ENCODE measurements at places on chromosomes 5 and 9.

- no peak for DNase-seq
Observed at GRCh38 chr5:148556835-148557234, 97.5 kb downstream of the HTR4 start.

DNA sequence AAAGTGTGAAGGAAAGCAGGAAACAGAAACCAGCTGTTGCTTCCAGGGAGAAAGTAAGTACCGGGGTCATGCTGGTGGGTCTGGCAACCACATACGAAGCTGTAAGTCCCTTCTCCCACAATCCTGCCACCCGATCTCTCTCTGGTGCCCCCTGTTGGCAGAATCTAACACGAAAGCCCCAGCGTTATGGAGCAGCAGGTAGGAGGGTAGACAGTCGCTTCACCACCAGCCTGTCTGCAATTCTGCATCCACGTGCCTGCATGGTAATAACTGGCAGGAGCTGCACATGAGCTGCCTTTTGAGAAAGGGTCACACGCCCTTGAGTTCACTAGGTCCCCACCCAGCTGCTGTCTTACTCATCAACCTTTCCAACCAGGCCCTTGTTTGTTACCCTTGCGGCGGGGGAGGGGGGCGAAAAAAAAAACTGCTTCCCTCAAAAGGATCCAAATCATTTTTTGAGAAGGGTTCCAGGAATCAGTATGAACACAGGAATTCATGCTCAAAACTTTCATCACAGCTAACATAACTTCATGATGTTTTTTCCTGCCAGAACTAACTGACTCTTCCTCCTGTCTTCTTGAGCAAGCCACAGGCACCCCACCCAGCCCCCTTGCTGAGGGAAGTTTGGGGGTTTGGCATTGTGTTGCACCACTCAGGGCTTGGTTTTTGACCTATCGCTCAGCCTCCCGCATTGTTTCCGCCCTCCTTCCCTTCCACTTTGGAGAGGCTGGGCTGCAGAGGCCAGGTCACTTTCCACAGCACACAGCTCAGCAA lies 19.6 kb upstream of the TMEM252 start:
- DNase-seq: peak; percentile 90

DNA sequence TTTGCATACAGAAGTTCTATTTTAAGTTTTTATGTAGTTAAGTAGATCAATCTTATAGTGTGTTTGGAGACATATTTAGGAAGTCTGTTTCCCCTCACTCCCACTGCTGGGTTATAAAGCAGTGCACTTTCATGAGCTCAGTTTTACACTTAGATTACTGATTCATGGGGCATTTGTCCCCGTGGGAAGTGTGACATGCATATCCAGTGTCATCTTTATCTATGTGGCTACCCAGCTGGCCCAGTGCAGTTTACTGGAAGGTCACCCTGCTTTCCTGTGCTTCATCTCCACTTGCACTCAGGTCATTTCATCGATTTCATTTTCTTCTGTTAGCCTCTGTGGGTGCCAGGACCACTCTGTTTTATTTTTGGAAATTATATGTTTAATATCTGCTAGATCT lies 49.1 kb downstream of the ADCY2 start:
- DNase-seq: no peak

- peak; percentile 53 for DNase-seq
Observed at GRCh38 chr5:112124788-112125187, 294.3 kb downstream of the EPB41L4A start.

DNA sequence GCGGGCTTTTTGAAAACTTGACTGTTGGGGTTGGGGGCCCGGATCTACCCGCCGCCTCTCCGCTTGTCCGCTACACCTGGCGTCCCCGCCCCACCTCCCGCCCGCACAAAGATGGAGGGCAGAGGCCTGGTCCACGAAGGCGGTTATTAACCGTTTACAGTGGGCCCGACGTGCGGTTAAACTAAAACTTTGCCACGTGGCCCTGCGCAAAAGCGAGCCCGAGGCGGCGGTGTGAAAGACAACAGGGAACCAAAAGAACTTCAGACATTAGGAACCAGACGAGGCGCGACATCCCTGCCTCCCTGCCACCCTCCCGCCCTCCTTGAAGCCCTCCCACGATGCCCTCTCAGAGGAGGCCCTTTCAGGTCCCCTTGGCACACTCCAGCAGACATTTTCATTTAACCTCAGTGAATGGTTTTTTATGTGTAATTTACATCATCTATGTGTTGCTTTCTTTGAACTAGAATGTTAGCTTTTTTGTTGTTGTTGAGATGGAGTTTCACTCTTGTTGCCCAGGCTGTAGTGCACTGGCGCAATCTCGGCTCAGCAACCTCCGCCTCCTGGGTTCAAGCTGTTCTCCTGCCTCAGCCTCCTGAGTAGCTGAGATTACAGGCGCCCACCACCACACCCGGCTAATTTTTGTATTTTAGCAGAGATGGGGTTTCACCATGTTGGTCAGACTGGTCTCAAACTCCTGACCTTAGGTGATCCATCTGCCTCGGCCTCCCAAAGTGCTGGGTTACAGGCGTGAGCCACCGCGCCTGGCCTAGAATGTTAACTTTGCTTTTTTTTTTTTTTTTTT lies 999 bp upstream of the HNRNPA0 start:
- peak; percentile 43 for DNase-seq

GRCh38 chr5:41338136-41338675 lies 124.9 kb upstream of the C6 start:
- no peak for DNase-seq

DNA sequence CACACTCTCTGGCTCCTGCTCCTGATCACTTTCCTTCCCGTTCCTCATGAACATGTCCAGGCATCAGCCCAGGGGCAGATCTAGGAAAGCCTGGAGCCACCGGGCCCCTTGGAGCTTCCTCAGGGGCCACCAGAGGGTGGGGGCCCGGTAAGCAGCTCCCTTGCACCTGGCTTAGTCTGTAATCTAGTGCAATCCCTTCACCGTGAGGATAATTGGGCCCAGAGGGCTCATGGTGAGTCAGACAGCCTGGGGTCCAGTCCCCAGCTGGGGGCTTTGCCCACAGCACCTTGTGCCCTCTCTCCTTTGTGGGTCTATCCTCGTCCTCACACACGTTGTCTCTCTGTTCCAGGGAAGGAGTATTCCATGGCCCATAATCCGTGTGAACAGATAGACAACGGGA lies 10.4 kb upstream of the ALDH1B1 start:
- no peak for DNase-seq

- no peak for DNase-seq
Observed at GRCh38 chr9:6133346-6134063, 82.1 kb upstream of the IL33 start.

DNA sequence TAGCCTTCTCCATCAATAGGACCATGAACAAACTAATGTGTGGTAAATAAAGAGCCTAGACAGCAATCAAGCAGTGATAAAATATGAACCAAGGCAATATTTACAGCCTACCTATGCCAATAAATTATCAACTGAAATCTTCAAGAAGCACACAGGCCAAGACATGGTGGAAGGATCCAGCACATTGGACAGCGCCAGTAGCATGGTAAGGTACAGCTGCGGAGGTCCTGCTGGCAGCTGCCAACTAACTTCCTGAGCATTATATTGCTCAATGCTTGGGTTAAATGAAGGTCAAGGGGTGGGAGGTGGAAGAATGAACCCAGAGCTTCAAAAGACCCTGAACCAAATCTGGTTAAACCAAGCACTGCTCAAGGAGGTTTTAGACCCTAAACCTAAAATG lies 16.5 kb upstream of the SPDL1 start:
- no peak for DNase-seq

GRCh38 chr5:176425138-176425537 lies 8.8 kb upstream of the CLTB start:
- DNase-seq: no peak

GRCh38 chr9:111674319-111674718 lies 12.9 kb downstream of the GNG10 start:
- no peak for DNase-seq

- no peak for DNase-seq
Observed at GRCh38 chr9:88006511-88007290, 32.4 kb upstream of the CDK20 start.

DNA sequence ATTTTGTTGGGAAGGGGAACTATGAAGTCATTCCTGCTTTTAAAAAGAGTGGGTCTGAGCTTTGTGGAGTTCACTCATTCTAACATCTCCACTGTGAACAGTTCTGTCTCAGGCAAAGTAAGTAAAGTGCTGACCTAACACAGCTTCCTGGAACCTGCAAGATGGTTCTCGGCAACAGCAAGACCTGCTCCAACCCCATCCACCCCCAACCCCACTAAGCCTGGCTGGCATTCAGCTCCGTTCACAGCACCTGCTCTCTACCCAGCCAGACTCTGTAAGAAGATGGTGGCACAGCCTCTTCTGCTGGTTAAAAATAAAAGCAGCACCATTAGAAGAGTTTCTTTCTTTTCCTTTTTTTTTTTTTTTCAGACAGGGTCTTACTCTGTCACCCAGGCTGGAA lies 42.0 kb downstream of the EPB41L4B start:
- no peak for DNase-seq

All from CD14-positive monocyte (primary cell).